Endodermal cell (in vitro differentiated cells): ENCODE measurements at places on chromosomes 7 and 10.

DNA sequence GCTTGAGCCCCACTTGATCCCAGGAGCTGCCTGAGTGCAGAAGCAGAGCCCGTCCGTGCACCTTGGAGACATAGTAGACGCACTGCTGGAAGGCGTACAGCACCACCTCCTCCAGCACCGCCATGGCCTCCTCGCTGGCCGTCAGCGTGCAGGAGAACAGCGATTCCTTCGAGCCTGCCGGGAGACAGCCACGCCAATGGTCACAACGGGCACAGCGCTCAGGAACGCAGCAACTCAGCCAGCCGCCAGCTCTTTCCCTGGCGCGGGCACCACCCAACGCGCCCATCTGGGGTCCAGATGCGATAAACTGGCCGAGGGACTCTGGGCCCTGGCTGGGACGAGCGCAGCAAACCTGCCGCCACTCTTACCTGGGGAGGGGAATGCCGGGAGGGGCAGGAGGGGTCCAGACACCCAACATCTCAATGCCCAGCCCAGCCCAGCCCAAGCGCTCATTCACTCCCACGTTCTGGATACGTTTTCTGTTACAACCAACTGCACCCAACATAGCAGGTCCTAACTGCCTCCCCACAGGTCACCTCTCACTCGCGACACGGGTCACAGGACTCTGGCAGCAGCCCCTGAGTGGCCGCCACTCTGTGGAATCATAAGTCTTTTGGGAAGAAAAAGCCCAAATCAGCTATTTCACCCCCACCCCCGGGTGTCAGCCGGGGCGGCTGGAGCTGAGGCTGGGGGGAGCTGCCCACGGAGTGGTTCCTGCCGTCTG is 41.9 kb downstream of the AP5Z1 start:
- DNase-seq = no peak

DNA sequence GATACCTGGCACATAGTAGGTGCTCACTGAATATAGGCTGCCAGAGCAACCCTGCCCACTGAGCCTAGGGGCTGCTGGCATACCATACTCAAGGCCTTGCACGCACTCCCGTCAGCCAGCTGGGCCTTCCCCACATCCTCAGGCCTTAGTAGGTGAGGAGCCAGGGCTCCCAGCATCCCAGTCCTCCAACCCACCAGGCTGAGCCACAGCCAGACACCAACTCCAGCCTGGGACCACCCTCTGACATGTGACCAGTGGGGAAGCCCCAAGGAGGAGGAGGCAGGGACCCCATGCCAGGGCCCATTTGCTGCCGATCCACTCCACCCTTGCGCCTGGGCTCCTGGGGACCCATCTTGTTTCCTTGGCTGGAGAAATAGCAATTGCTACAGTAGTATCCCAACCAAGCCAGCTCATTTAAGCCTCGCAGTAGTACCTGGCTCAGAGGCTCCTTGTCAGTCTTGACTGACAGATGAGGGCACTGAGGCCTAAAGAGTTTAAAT is 11.4 kb downstream of the SLIT1 start:
- DNase-seq = no peak

- no peak for DNase-seq
Measured at GRCh38 chr7:133452577-133452976, 199.7 kb downstream of the EXOC4 start.

DNA sequence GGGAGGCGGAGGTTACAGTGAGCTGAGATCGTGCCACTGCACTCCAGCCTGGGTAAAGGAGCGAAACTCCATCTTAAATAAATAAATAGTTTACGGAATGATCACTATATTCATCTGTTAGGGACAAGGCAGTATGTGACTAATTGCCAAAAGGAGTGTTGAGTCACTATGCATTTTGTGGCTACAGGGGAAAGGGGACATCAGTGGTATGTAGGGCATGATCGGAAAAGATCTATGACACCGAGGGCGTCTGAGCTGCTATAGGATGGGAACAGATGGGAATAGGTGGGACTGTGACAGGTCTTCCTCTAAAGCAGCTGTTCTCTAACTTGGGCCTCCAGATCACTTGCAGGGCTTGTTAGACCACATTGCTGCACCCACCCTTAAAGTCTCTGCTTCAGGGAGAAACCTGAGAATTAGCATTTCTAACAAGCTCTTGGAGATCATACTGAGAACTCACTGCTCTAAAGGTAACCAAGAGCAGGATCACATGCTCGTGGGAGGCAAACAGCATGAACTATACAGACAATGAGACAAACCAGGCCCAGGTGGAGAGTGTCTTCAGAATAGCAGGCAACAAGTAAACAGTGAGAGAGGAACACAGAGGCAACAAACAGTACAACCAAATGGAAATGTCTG is 65.1 kb upstream of the ITGA8 start:
- peak; percentile 47 for DNase-seq

DNA sequence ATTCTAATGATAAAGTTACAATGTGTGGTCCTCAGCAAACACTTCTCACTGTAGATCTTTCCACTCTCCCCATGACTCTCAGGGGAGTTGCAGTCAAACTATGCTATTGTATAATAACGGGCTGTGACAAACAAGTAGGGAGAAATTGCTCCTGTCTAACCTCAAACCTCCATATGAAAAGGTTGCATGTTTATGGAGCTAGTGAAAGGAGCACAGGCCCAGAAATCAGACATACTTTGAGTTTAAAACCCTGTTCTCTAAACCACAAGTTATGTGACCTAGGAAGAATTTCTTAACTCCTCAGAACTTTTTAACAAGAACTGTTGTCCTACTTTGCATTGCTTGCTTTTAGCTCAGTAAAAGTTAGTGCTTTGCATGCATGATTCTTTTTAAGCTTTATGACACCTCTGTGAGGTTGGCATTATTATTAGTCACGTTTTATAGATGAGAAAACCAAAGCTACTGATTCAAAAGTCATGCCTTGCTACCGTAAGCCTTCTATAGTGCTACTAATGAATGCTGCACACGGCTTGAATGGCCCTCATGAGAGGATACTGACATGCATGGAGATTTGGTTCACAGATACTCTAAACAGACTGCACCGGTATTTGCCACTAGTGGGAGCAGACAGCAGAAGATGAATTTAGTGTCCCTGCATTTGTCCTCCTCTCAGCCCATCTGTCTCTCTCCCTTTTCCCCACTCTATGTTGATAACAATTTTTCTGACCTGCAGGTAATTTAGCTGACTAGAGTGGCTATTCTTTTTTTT is 129.5 kb upstream of the PCGF5 start:
- no peak for DNase-seq

- DNase-seq = no peak
Measured at GRCh38 chr7:139914306-139915267, 85.5 kb downstream of the TBXAS1 start.

DNA sequence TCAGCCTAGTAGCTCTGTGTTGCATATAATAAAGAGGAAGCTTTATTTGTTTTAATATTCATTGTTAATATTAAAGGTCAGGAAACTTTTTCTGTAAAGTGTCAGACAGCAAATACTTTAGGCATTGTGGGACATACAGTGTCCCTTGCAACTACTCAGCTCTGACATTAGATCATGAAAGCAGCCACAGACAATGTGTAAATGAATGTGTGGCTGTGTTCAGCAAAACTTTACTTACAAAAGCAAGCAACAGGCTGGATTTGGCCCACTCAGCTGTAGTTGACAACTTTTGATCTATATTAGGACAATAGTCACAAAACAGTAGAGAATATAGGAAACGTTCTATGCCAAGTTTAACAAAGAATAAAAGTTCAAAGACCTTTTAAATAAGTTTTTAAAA is 173.3 kb downstream of the RNLS start:
- DNase-seq = no peak

DNA sequence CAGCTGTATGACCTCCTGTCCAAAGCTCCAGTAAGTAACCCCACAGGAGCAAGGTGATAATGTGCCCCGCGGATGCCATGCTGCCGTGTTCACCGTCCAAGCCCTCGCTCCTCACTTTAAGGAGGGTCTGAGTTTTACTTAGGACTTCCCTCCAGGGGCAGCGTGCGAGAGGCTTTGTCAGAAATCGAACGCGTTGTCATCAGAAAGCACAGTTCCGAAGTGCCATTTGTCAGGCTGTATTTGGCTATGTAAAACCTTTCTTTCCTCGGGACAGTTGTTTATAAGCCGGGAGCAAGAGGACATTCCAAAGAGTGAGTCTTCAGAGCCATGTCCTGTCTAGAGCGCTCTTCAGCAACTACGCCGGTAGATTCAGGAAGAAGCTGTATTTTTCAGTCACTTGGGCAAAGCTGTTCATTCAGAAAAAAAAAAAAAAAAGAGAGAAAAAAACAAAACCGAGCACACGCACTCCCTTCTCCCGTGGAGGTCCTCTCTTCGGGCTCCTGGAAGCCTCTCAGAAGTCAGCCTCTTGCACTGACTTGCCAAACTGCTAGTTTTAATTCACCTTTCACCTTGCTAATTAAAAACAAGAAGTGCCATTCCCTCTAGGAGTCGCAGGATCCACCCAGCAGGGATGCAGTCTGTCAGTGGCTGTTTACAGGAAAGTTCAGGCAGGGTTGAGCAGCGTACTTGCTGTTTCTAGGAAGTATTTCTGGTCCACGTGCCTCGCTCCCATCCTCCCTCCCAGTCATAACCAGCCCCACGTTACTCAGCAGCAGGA is at the start of gene SEMA3E:
Gene SEMA3E, minus strand, starts transcription at position 676 of the 778 bp plus-strand sequence.
- peak; percentile 90 for DNase-seq

GRCh38 chr10:63247771-63248170 is 114.6 kb downstream of the NRBF2 start:
- no peak for DNase-seq

GRCh38 chr10:111211706-111212105 is 134.9 kb downstream of the ADRA2A start:
- no peak for DNase-seq

DNA sequence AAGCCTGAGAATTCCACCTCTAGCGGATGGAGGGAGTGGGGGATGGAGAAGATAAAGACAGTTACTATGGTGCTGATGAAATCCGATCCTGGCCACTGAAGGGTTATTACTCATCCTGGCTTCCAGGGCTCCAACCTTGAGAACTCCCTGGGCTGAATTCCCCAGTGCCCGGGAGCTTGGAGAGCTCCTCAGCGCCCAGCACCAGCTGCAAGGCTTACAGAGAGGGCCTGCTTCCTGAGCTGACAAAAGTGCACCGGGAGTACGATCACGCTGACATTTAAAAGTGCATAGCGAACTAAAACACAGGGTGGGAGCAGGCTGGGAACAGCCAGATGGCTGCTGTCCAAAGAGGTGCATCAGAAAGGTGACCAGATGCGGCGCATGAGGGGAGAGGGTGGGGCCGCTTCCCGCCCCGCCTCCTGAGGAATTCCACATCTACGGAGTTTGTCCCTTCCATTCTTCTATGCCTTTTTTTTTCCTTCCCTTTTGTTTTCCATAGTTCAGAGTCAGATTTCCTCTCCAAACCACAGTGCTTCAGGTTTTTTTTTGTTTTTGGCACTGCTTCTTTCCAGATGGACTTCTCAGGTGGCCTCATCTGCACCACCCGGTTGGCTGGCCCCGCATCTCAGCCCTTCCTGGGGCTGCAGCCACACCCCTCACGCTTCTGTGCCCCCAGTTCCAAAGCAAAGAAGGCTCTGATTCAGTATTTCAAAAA is 62.4 kb upstream of the MKRN1 start:
- peak; percentile 90 for DNase-seq

- DNase-seq = no peak
Measured at GRCh38 chr10:48759113-48759901, 74.6 kb downstream of the WDFY4 start.

DNA sequence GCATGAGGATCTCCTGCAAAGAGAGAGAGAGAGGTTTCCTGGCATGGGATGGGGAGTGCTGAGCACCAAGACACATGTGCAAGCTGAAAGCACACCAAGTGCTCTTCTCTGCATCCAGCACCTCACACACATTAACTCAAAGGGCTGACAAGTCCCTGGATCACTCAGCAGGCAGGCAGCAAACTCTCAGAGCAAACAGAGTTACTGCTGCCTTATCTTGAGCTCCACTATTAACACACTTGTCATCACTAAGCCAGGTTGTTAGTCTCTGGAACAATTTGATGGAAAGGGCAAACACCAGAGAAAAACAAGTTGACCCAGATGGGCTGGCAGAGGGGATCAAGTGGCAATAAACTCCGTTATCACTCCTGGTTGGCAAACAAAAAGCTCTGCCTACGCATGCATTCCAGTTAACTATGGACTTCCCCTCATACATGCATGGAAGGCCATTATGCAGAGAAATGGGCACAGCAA is 349.9 kb downstream of the KCNMA1 start:
- DNase-seq = peak; percentile 68

GRCh38 chr7:47354831-47355541 is 226.9 kb downstream of the TNS3 start:
- peak; percentile 46 for DNase-seq

DNA sequence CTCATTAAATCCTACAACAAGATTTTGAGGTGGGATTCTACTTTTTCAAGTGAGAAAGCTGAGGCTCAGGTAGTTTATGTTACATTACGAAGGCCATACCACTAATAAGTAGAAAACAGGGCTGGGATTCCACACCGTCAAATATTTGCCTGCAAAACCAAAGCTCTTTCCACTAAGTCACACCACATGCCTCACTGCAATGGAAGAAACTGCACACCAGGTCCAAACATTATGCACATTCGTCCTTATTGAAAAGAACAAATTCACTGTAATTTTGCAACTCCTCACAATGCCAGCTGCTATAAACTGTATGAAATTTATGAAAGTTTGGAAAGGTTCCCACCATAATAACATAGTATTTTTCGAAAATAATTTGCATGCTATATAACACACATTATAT is 66.5 kb downstream of the DGKB start:
- no peak for DNase-seq

- no peak for DNase-seq
Measured at GRCh38 chr10:24984906-24985305, 31.1 kb downstream of the ENKUR start.

GRCh38 chr7:102983602-102984001 is 70.8 kb downstream of the LRRC17 start:
- DNase-seq = no peak

DNA sequence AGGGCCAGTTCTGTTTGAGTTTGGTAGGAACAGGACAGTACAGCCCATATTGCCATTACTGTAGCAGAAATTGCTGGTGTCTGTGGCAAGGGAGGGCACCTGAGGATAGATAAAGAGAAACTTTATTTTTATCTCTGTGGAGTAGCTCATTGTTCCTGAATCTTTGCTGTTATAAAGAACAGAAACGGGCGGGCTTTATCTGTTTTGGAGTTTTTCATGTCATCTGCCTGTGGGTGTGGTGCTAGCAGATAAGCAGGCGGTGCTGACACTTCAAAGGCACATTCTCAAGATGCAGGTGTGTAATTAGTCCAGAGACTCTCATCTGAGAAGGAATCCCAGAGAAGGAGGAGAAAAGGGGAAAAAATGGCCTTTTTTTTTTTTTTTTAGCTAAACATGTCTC is 11.5 kb downstream of the ZNF273 start:
- DNase-seq = no peak

DNA sequence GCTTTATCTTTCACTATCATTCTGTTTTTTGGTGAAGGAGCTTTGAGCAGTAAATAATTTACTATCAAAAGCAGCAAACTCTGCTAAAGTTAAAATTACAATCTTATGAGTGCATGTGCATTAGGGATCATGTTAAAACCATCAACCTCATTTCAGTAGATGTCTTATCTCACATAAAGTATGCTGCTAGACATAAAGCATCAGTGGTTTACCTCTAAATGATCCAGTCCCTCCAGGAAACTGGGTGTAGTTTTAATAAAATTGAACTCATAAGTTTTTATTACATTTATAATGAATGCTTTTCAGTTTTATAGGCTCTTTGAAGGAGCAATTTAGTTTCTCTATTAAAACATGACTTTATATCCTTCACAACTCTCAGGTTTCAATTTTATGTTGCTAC is 108.7 kb downstream of the LRRN3 start:
- no peak for DNase-seq
